Activated CD8-positive, alpha-beta memory T cell treated with anti-CD3 and anti-CD28 coated beads for 4 hours (primary cell): ENCODE measurements at places on chromosomes 13 and 19.

DNA sequence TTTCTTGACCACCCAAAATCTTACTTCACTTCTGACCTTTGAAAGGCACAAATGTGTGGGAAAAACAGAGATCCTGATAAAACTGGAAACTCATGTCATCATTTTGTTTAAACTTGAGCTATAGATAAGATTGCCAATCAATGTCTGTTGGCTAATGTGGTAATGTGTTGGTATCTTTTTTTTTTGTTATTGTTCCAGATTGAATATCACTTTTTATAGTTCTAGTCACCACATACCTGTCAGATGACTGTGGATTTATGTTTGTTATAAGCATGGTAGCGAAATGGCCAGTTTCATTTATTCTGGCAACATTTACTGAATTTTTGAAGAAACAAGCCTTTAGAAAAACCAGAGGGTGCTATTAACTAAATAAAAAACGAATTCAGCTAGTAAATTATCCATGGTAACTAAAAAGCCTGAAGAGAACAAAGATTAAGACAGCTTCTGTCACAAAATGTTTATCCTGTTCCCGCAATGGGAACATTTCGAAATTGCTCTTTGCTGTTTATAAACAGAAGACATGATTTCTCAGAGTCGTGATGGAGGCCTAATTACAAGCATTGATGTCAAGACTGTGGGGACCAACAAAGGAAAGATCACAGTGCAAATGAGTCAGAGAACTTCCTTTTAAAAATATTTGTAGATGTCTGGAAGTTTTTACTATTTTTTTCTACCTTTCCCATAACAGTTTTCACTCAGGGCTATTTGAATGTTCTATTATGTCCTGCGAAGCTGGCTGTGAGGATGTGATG, 82.9 kb upstream of the POSTN start:
- DNase-seq = no peak

DNA sequence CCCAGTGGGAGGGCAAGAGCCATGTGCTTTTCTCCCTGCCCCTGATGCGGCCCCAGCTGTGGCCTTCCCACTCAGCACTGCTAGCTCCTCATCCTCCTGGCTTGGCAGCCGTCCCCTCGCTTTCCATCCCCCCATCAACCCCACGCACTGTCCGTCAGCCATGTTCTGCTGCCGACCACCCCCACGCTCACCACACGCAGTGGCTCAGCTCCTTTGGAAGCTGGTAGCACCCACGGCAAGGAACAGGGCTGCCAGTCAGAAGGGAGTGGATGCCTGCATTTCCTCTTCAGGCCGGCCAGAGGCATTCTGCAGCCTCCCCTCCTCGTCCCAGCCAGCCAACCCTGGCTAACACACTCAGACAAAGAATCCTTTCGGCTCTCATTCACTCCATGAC, 6.3 kb downstream of the CALM3 start:
- no peak for DNase-seq

GRCh38 chr19:51086153-51086850, 3.6 kb upstream of the KLK14 start:
- no peak for DNase-seq

- no peak for DNase-seq
Observed at GRCh38 chr19:52963247-52963618, 552 bp upstream of the ZNF816 start.

DNA sequence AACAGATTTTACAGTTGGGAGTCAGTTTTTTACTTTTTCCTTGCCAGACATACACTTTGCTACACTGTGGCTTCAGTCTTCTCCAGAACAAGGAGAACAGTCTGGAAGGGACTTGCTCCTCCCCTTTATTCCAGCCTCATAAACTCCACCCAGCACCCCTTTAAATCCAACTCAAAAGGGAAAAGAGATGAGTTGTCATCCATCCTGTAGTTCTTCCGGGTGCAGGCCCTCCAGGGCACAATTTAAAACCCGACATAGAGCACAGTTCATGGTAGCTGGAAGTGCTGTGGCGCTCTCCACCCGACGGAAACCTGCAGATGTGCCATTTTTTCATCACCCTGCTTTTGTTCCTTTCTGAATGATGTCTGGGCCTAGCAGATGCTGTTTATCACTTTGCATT, 98.9 kb downstream of the ZAR1L start:
- DNase-seq = no peak

- no peak for DNase-seq
Observed at GRCh38 chr19:12628040-12629022, 17.6 kb downstream of the ZNF791 start.

DNA sequence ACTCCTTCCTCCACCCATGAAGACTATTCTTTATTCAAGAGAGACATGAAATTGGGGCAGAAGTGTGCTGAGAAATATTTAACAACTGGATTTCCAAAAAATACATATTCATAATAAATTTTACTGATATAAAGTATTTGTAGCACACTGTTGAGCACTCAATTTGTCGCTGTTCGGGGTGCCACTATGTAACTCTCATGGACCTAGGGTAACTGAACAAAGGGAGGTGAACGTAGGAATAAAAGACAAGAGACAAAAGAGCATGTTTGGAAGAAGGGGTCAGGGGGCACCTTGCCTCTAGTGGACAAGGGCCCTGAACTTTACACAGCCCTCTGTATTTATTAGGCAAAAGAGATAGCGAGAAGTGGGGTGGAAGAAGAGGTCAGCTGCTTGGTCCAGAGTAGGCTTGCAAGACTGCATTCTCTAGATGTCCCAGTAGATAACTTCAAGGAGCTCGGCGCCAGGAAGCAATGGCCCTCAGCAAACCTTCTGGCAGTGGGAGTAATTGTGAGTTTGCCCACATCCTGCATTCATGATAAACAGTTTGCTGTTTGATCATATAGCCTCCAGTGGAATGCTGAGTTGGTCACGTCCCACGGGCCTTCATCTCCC, 4.5 kb upstream of the ZNF175 start:
- DNase-seq = no peak

DNA sequence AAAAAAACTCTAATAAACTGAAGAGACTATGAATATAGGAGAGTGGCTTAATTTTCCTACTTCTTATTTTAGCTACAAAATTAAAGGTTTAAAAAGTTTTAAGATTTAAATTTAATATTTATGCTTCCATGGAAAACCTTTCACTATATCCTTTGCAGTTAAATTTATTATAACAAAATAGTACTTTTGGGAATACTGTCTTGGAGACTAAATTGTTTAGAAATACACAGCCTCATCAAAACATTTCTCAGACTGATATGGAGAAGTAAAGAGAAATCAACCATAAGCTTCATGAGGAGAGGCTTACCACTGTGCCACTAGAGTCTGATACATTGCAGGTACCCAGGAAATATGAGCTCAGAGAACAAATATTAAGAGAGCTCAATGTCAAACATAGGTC, 436.5 kb downstream of the KCTD12 start:
- no peak for DNase-seq

DNA sequence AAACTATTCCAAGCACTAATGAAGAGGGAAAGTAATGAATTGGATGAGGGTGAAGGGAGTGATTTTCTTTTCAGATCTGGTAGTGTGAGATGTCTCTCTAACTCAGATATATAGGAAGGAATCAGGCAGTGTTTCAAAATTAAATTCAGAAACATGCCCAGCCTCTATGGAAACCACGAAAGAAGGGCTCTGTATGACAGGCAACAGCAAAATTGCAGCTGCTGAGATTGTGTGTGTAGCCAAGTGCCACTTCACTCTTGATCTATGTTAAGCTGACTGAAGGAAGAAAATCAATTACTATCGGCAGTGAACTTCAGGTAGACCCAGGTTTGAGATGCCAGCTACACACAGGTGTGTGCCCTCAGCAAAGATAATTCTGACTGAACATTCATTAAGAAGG, 387.4 kb downstream of the PCDH9 start:
- no peak for DNase-seq

GRCh38 chr19:55225415-55225958, 3.1 kb downstream of the TMEM86B start:
- no peak for DNase-seq

- DNase-seq = no peak
Observed at GRCh38 chr13:44974056-44974793, 15.0 kb downstream of the NUFIP1 start.

DNA sequence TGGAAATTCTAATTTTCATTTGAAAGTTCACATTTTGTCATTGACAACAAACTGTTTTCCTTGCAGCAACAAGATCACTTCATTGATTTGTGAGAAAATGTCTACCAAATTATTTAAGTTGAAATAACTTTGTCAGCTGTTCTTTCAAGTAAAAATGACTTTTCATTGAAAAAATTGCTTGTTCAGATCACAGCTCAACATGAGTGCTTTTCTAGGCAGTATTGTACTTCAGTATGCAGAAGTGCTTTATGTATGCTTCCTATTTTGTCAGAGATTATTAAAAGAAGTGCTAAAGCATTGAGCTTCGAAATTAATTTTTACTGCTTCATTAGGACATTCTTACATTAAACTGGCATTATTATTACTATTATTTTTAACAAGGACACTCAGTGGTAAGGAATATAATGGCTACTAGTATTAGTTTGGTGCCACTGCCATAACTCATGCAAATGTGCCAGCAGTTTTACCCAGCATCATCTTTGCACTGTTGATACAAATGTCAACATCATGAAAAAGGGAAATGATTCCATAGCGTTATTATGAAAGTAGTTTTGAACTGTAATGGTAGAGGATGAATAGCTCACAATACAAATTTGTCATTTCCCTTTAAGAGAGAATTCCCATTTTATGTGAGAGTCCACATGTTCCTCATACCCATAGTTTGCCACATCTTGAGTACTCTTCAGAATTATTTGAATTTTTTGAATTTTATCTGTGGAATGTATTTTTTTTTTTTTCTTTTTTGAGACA, 2.6 kb downstream of the BRCA2 start:
- no peak for DNase-seq

- DNase-seq = no peak
Observed at GRCh38 chr13:100203696-100204367, 114.9 kb downstream of the PCCA start.

DNA sequence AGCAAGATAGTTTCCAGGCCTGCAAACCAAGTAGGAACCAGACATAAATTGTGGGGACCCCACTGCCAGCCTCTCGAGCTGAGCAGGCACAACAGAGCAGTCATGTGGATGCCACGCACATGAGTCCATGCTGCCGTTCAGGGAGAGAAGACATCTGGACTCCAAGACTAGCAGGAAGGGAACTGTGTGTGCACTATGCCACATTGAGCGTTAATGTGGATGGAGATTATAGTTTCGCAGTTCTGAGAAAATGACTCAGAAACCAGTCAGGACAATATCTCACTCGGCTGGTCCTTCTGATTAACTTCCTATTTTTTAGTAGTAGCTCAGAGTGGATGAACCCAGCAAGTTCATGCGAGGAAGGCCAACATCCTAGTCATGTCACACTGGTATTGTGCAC, 124.9 kb downstream of the CRYL1 start:
- DNase-seq = no peak

GRCh38 chr13:80141123-80141849, 199.6 kb downstream of the SPRY2 start:
- no peak for DNase-seq

- DNase-seq = no peak
Observed at GRCh38 chr13:99875391-99875790, 96.2 kb downstream of the ZIC5 start.

DNA sequence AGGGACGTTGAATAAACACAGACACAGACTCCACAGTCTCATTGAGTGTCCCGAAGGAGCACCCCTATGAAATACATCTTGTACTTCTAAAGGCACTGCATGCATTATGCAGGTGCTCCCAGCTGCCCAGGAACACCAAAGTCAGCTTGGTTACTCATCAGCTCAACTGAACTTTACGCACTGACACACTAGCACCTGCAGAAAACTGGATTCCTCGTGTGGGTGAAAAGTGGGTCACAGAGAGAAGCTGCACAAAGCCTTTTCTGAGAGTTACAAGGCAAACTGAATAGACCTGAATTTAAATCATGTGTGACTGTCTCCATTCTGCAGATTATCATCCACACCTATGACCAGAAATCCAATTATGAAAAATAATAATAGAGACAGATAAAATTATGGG, 527.5 kb upstream of the NBEA start:
- DNase-seq = no peak

DNA sequence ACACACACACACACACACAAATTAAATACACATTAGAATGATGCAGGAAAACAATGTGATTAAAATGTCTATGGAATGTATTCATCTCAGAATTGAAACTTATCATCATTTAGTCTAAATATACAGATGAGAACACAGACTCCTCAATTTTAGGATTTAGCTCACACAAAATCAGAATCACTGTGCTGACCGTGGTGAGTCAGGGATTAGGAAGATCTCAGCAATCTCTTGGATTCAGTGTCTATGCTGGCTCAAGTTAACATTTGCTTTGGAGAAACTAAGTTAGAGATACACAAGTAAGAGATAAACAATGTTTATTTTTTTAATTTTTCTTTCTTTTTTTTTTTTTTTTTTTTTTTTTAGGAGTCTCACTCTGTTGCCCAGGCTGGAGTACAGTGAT, 323.6 kb downstream of the KLF12 start:
- DNase-seq = no peak

- DNase-seq = no peak
Observed at GRCh38 chr13:75440100-75440499, 41.9 kb downstream of the TBC1D4 start.

GRCh38 chr13:38656699-38657098, 30.2 kb upstream of the FREM2 start:
- DNase-seq = no peak

GRCh38 chr19:35000647-35001501, 751 bp downstream of the GRAMD1A start:
- DNase-seq = peak; percentile 30

GRCh38 chr19:31804668-31805067, 455.4 kb upstream of the TSHZ3 start:
- no peak for DNase-seq

- peak; percentile 94 for DNase-seq
Observed at GRCh38 chr19:41439441-41440222, at the start of gene DMAC2. DMAC2 (minus strand) TSS chr19:41439912; CDS start chr19:41439899, 13 bp downstream.

- no peak for DNase-seq
Observed at GRCh38 chr19:16051254-16052025, 24.9 kb upstream of the TPM4 start.

- no peak for DNase-seq
Observed at GRCh38 chr13:25743421-25743820, 308.4 kb downstream of the SHISA2 start.

GRCh38 chr13:66659701-66660467, 570.3 kb downstream of the PCDH9 start:
- no peak for DNase-seq

DNA sequence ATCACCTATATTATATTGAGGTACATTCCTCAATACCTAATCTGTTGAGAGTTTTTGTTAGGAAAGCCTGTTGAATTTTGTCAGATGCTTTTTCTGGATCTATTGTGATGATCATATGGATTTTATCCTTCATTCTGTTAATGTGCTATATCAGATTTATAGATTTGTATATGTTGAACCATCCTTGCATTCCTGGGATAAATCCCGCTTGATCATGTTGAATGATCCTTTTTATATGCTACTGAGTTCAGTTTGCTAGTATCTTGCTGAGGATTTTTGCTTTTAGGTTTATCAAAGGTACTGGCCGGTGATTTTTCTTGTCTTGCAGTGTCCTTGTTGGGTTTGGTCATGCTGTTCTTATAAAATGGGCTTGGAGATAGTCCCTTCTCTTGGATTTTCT, 12.0 kb upstream of the ZNF331 start:
- DNase-seq = no peak
